ENCODE measurements at places on chromosomes 5 and 9. TPM values are rescaled to one million over a fixed set of nuclear protein-coding genes. Genes with fewer than 3 reads are reported as not detected.

Gene PGM5
- not detected for total RNA-seq

Gene QRFP
- total RNA-seq: not detected

Gene IL7R
- 272 TPM for total RNA-seq

Gene IGFBPL1
- not detected for total RNA-seq

Gene HACD4
- 4.4 TPM for total RNA-seq

Gene TAF11L5
- total RNA-seq: not detected

Gene ACSL6
- 21.8 TPM for total RNA-seq

Gene NEK6
- 63.0 TPM for total RNA-seq

Gene IRGM
- total RNA-seq: 1.1 TPM

DNA sequence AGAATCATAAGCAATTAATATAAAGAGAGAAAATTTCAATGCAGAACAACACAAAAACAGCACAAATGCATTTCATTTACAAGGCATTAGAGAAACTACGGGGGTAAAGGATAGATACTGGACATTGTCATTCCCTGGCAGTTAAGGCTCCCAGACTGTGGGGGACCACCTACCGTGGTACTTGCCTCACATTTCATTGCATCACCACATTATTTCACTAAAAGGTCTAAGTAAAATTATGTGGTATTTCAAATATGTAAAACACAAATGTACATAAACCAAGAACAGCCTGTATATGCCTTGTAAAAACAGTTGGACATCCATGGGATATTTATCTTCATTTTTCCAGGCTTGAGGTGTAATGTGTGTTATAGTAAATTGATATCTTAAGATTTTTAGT lies 571.2 kb upstream of the ZNF462 start:
- DNase-seq: no peak

DNA sequence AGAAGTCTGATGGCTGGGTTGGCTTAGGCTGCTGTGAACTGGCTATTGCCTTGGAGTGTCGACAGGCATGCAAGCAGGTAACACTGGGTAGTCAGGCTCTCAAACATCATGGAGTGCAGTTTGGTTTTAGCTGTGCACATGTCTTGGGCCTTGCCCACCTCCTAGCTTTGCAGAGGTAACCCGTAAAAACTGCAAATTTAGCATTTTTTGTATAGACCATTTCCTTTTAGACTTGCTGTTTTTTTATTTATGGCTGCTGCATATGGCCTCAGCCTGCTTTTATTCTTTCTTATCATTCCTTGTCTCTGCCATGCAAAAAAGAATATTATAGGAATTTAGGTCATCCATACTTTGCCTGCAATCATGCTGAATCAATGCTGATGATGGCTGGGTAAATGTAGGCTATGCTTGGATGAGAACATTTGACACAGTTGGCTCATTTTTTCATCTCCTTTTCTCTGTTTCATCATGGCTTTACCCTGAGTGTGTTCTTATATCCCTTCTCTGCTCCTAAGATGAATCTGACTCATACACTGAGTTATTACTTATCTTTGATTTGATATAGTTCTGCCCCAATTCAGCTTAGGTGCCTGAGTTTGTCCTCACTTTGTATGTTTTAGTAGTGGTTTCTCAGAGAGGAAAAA lies 27.2 kb downstream of the RECK start:
- no peak for DNase-seq

GRCh38 chr9:137678202-137678601 lies 59.4 kb downstream of the EHMT1 start:
- DNase-seq: no peak

GRCh38 chr5:135157421-135158313 lies 123.6 kb upstream of the PITX1 start:
- DNase-seq: no peak

GRCh38 chr5:90740244-90740799 lies 181.7 kb downstream of the ADGRV1 start:
- DNase-seq: no peak

GRCh38 chr5:143004361-143005145 lies 234.4 kb downstream of the ARHGAP26 start:
- DNase-seq: no peak

- no peak for DNase-seq
These were observed 137.5 kb upstream of the PHYKPL start for GRCh38 chr5:178370102-178370501.

- no peak for DNase-seq
These were observed 240.9 kb downstream of the TRPM3 start for GRCh38 chr9:70880535-70880934.

DNA sequence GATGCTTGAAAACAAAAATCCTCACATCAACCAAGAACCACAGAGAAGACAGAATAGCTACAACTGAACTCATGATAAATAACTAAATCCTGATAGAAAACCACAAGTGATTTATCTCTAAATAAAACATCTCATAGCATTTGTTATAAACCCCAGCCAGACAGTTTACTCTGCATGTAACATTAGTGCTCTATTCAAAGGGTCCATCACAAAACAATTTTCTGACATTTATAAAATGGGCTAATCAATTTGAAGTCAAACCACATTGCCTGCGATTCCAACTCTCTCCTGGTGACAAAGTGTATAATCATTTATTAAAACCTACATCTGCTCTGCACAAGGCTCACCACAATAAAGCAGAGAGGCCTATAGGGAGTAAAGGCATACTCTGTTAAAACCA lies 49.8 kb downstream of the UIMC1 start:
- DNase-seq: no peak

DNA sequence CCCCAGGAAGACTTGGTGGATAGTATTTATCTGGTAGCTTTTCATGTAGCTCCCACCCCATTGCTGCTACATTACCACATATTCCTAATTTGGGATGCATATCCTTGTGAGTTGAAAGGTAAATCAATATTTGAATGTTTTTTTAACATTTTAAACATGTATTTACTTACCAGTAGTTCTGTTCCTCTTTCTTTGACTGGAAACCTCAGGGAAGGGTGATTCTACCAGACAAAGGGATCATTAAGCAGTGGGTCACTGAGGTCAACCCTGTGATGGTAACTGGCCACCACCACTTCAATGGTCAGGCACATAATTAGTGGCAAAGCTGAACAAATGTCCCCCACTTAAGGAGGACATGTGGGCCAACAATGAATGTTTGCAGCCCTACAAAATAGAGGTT lies 27.2 kb upstream of the KLF9 start:
- no peak for DNase-seq

- DNase-seq: no peak
These were observed 199.7 kb downstream of the TMC1 start for GRCh38 chr9:72721067-72721466.

DNA sequence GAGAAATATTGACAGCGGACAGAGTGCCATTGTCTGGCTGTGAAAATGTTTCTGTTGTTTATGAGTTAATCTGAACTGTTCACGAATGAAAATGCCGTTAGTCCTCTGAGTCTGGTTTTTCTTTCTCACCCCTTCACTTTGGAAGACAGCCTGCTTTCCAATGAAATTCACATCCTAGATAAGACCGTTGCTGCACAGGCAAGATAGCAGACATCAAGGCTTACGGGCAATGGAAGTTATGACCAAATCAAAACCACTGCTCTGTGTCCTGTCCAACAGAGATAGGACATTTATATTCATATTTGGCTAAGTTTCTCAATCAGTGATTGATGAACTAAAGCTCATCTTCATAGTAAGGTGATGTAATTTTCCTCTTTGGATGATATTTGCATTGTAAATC lies 180.0 kb upstream of the DMAC1 start:
- no peak for DNase-seq

DNA sequence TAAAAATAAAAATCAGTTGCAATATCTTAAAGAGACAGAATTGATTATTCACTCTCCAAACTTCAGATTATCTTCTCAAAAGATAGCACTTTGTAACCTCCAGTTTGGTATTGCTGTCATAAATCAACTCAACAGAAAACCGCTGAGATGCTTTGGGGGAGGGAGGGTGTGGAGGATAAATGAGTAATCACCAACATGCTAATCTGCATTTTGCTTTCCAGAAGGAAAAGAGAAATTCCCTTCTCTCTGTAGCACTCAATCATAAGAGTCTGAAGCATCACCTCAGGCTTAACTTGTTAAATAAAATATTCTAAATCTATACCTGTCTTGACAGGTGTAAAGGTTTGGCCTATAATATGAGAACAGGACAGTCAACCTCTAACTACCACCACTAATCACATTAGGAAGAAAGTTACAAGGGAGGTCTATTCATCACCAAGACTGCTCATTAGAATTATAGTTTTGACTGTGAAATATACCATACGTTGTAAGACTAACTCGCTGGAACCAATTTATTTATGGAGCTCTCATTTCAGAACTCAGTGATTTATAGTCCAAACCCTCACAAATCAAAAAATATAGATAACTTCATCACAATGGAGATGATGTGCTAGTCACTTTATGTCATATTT lies 89.0 kb downstream of the PIK3R1 start:
- no peak for DNase-seq

- no peak for DNase-seq
These were observed 38.9 kb upstream of the SLC2A8 start for GRCh38 chr9:127358023-127358535.

GRCh38 chr5:14702238-14702839 lies 37.8 kb downstream of the OTULIN start:
- no peak for DNase-seq

DNA sequence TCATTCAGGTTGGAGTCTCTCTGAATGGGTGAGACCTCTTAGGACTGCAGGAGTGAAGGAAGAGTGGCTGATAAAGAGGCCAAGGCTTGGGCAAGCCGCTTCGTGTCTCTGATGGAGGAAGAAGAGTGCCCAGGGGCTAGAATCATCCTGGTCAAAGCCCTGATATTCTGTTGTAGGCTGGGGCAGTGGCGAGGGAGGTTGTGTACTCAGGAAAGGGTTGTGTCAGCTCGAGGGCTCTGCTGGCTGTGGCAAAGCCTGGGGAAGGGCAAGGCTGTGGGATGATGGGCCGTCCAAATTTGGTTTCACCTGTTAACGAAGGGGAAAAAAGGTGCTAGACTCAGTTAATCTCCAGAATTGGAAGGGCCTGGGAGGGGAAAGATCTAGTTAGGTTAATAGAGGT lies 2.4 kb upstream of the TRMT10B start:
- DNase-seq: no peak

DNA sequence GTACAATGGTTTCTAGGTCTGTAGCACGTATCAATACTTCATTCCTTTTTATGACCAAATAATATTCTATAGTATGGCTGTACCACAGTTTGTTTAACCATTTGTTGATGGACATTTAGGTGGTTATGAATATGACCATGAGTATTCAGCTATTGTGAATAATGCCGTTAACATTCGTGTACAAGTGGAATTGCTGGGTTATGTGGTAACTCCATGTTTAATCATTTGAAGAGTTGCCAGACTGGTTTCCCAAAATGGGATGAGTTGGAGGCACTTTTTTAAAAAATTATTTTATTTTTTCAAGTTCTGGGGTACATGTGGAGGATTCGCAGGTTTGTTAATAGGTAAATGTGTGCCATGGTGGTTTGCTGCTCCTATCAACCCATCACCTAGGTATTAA lies 4.6 kb downstream of the SNX2 start:
- no peak for DNase-seq

- DNase-seq: no peak
These were observed 410.2 kb downstream of the PRR16 start for GRCh38 chr5:120874081-120874862.

DNA sequence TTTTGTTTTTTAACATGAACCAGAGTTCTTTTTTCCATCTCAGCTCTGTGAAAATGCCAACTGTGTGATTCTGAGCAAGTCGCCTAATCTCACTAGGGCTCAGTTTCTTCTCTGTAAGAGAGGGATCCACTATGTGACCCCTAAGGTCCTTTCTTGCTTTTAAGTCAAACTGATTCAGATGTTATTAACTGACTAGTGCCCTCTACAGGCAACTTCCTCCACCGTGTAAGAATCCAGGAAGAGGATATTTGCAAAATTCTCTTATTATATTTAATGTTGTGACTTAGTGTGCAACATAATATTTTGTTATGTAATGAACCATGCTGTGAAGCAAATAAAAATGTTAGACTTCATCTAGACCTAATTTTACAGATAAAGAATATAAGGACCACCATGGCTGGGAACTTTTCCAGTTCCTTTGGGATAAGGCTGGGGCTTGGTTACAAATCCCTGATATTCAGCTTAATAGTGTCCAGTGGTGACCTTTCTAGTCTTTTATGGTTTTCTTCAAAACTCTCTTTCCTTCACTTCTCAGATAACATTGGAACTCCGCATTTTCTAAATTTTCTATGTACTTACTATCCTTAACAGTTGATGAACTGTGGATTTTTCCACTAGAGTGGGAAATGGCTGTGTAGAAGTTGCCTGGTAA lies 244.7 kb downstream of the PIK3R1 start:
- peak; percentile 23 for DNase-seq

Measured in CD8-positive, alpha-beta memory T cell (primary cell).